ENCODE measurements at places on chromosomes 2 and 18. TPM values are rescaled to one million over a fixed set of nuclear protein-coding genes. Genes with fewer than 3 reads are reported as not detected.

- H3K27me3 ChIP-seq, result peaks cover 2% of the 10 kb centered on the region
- no peak overlapping the region for H3K27ac ChIP-seq
- H3K4me1 ChIP-seq, result no peaks in the 10 kb centered on the region
- H3K36me3 ChIP-seq, result no peaks in the 10 kb centered on the region
Measured at GRCh38 chr2:23433282-23433681, 48.3 kb downstream of the KLHL29 start.

GRCh38 chr2:141027221-141027620 is 1103.6 kb downstream of the LRP1B start:
- no peak for DNase-seq
- H3K27ac ChIP-seq, result no peak overlapping the region
- no peaks in the 10 kb centered on the region for H3K4me1 ChIP-seq

GRCh38 chr2:62152000-62152399 is 43.9 kb upstream of the B3GNT2 start:
- H3K27me3 ChIP-seq, result no peaks in the 10 kb centered on the region
- DNase-seq, result no peak
- no peaks in the 10 kb centered on the region for H3K36me3 ChIP-seq
- no peak overlapping the region for H3K27ac ChIP-seq
- no peaks in the 10 kb centered on the region for H3K4me1 ChIP-seq
- H3K4me3 ChIP-seq, result no peak overlapping the region

The CENPA gene
- 4.7 TPM for polyA plus RNA-seq

All from large intestine (tissue), 12 donors.